Fibroblast of the aortic adventitia (primary cell): ENCODE measurements at places on chromosomes 7 and 10.
A peak's percentile ranks its signal among the peaks of the same experiment; 100 is the strongest.

DNA sequence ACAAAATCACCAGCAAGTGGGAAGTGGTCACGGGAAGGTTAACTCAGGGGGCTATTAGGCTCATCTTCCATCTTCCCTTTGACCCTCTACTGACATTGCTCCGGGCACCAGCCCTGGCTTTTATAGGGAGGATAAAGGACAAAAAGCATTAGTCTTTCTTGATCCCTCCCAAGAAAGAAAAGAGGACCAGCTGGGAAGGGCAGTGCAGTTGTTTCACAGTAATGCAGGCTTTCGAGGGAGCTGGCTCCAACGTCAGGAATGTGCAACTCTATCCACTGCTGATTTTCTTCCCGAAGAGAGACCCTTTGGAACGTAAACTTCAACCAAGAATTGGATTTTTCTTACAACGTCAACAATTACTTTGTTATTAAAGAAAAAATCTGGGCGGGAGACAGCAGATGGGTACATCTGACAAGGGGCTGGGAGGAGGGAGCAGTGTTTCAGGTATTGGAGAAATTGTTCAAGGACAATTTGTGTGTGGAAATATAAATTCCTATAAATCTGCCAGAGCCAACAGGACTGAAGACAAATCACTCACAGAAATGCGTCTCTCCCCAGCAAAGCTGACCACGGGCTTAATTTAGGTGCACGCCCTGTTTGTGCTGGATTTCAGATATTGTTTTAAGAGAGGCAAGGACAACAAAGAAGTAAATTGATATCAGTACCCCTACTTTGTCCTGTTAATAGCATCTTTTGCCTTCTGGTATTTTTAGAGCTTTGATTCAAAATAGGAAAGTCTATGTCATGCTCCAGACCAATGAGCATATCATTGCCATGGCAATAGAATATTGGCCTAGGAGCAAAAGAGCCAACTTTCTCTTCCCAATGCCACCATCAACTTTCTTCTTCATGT is 23.4 kb upstream of the ARID5B start:
- DNase-seq, result no peak

DNA sequence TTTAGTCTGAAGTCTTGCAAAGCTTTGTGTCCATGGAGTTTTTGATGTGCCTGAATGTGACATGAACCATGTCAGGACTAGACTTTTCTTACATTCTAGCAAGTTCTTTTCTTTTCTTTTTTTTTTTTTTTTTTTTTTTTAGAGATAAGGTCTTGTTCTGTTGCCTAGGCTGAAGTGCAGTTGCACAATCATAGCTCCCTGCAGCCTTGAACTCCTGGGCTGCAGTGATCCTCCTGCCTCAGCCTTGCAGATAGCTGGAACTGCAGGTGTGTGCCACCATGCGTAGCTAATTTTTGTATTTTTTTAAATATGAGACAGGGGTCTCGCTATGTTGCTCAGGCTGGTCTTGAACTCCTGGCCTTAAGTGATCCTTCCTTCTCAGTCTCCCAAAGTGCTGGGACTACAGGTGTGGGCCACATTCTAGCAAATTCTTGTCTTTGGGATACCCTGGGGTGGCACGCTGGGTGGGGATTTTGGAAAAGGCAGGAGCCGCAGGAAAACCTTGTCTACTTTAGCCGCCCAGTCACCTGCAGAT is 152.8 kb downstream of the SVIL start:
- peak; percentile 39 for DNase-seq

DNA sequence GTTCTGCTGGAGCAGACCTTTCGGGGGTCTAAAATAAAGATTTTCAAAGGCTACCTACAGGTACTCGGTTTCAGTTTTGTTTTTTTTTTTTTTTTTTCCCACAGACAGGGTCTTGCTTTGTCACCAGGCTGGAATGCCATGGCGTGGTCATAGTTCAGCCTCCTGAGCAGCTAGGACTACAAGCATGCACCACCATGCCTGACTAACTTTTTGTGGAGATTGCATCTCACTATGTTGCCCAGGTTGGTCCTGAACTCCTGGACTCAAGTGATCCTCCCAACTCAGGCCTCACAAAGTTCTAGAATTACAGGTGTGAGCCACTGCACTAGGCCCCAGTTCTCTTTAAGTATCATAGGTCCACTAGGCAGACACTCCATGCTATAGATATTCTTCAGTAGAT is 34.5 kb downstream of the BAMBI start:
- DNase-seq, result no peak

GRCh38 chr7:106679153-106679931 is 18.4 kb upstream of the CCDC71L start:
- peak; percentile 69 for DNase-seq

DNA sequence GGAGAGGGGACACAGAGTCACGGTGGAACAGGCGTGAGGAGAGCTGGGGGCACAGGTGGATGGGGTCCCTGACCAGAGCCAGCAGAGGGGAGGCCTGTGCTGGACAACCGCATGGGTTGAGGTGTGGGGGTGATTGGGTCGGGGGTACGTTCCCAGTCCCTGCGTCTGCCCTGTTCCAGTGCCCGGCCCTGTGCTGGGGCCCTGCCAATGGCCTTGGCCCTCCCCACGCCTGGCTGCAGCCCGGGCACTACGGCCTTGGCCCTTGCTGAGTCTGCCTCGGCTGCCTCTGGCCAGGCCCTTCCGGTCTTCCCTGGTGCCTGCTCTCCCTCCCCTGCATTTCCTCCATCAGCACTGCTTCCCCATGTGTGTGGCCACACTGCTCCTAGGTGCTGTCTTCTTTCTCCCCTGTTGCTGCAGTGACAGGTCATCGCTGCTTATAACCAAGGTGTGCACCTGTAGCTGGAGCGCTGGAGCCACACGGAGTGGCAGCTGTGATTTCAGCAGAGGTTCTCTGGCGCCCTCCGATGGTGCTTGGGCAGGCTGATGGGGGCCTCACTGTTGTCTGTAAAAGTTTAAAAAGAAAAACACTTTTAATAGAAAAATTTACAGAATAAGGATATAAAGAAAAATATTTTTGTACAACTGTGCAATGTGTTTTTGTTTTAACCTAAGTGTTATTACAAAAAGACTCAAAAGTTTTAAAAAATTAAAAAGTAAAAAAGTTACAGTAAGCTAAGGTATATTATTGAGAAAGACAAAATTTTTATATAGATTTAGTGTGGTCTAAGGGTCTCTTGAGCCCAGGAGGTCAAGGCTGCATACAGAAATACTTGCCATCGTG is 45.2 kb upstream of the BHLHA15 start:
- DNase-seq, result peak; percentile 17

- DNase-seq, result no peak
Observed at GRCh38 chr7:11638011-11638774, 193.8 kb downstream of the THSD7A start.
